Stimulated activated CD4-positive, alpha-beta T cell treated with anti-CD3 and anti-CD28 coated beads, TNF-alpha, amount 100 ng/mL, for 48 hours (primary cell): ENCODE measurements at places on chromosomes 5 and 9.

- no peak for DNase-seq
These were observed 15.2 kb upstream of the RHOBTB3 start for GRCh38 chr5:95715799-95716461.

GRCh38 chr5:93594591-93595419, 11.8 kb downstream of the NR2F1 start:
- no peak for DNase-seq

- DNase-seq: no peak
These were observed 99.4 kb upstream of the MAP3K1 start for GRCh38 chr5:56715986-56716385.

DNA sequence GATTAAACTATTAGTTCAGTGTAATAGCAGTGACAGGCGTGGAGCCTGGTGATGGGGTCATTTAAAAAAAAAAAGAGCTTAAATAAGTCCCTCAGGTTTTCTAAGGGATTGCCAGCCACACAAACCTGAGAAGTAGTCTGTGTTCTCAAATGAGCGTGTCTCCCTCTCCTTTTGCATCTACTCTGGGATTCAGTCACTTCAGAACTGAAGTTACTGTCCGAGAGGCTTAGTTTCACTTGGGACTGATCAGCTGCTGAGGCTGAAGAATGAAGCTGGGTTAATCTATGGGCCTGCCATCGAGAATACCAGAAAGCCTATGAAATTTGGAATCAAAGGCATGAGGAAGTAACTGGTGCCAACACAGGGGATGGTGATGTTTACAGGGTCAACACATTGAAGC, 310.1 kb downstream of the ADAMTS6 start:
- DNase-seq: no peak

GRCh38 chr9:98332405-98332831, 77.0 kb upstream of the TBC1D2 start:
- no peak for DNase-seq

GRCh38 chr9:86022687-86023266, 76.6 kb downstream of the GOLM1 start:
- no peak for DNase-seq

DNA sequence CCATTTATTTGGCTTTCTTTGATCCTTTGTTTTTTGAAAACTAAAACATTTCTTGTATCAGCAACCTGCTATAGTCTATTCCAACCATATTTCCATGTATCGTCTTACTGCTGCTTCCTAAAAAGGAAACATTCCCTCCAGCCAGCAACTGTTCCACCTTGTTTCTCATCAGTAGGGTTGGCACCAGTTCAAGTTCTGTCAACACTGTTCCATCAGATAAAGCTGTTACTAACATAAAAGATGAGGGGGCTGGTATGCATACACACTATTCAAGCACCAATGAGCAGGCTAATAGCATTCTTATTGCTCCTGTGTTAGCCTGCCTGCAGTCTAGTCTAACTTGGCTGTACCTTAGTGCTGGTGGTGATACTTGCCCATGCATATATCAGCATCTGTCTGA, 178.3 kb downstream of the CWC27 start:
- DNase-seq: no peak

DNA sequence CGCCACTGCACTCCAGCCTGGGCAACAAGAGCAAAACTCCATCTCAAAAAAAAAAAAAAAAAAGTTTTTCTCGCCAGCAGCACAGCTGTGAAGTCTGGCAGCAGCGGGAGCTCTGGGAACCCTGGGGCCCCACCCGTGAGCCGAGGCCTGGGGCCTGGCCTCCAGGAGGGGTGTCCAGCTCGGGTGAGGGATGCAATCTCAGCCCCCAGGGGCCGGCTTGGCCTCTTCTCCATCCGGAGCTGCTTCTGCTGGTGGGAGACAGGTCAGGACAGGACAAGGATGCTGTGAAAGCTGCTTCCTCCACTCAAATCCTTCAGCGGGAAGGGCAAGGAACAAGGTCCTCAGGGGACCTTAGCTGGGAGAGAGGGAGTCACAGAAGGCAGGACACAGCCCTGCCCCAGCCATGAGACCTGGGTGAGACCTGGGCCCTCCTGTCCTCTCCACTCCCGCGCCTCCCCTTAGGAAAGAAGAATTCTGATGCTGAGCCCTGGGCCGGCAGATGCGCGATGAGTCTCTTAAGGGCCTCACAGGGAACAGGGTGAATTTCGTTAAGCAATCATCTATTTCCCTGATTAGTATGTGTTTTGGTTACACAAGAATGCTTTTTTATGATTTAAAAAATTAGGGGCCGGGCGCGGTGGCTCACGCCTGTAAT, 30.6 kb downstream of the PLPP7 start:
- no peak for DNase-seq
